ENCODE measurements at places on chromosomes 3 and 15. TPM values are rescaled to one million over a fixed set of nuclear protein-coding genes. Genes with fewer than 3 reads are reported as not detected.

- no peak for DNase-seq
Observed at GRCh38 chr3:156513619-156514018, 41.3 kb downstream of the SSR3 start.

TIGIT gene
- 1.8 TPM for polyA plus RNA-seq

TRPM1 gene
- polyA plus RNA-seq, result not detected

GRCh38 chr15:32723171-32723948, 5.6 kb downstream of the GREM1 start:
- DNase-seq, result peak; percentile 37

DNA sequence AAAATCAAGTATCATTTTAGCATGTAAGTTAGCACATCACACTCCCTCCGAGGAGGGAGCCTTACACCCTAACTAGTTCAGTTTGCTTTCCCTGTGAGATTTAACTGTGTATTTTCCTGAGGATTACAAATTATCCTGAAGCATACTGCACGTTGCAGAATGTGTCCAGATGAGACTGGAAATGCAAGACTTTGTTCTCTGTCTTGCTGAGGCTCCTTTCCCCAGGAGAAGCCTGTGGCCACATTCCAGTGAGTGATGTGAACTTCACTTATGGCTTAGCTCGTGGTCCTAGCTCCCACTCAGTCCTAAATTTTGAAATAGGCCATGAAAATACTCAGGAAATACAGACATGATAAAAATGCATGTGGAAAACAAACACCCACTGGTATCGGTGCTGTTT, 23.7 kb downstream of the PDZRN3 start:
- DNase-seq, result no peak

CYP1A2 gene
- polyA plus RNA-seq, result 0.05 TPM

- DNase-seq, result no peak
Observed at GRCh38 chr15:88864861-88865497, 30.4 kb downstream of the HAPLN3 start.

DNA sequence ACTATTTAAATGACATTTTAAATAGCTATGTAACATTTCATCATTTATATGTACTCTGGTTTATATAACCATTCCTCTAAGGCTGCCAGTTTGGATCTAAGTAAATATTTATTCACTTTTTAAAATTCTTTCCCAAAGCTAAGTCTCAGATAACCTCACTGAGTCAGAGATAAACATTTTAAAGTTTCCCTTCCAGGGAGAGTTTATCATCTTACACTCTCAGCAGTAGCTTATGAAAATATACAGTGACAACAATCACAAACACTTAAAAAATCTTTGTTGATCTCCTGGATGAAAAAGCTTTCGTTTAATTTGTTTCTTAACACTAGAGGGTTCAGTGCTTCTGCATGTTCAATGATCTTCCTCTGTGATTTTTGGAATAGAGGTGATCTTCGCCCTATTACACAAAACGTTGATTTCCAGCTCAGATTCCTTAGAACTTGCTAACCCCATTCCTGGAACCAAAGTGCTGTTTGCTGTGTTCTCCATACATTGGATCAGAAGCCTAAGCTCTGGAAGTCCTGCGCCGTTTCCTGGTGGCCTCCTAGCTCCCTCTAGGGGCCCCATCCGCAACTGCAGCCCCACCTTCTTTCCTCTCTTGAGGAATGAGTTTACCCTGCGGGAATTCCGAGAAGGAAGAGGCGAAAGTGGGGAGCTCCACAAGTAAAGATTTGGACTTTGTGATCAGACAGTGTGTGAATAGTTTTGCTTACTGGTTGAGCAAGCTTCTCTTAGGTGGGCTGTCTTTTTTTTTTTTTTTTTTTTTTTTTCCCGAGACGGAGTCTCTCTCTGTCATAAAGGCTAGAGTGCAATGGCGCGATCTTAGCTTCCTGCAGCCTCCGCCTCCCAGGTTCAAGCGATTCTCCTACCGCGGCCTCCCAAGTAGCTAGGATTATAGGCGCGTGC, 29.3 kb upstream of the SACM1L start:
- peak; percentile 20 for DNase-seq

GRCh38 chr15:98649472-98650416, 1.4 kb downstream of the IGF1R start:
- DNase-seq, result no peak

DNA sequence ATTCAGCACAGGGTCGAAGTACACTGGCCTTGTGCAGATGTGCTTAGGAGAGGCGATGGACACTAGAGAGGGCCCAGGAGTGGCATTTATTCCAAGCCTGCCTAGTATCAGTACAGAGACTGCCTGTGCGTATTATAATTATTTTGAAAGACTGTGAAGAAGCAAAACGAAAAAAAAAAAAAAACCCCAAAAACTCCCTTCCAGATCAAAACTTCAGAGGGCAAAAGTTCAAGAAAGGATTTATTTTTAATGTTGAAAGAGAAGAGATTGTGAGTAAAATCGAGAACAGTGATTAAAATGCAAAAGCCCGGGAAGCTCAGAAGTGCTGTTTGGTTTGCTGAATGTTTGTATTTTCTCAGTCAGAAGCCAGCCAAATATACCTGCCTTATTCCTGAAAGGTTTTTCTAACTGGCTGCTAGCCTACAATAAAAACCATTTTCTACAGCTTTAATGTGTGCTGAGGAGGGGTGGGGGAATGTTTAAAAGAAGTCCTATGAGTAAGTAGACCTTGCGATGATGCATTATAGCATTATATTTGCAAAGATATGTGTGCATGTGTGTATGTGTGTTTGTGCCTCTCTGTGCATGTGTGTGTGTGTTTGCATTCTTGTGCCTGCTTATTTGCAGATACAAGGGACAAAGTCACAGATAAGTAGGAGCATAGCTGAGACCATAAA, 19.3 kb upstream of the LZTFL1 start:
- DNase-seq, result peak; percentile 65

DNA sequence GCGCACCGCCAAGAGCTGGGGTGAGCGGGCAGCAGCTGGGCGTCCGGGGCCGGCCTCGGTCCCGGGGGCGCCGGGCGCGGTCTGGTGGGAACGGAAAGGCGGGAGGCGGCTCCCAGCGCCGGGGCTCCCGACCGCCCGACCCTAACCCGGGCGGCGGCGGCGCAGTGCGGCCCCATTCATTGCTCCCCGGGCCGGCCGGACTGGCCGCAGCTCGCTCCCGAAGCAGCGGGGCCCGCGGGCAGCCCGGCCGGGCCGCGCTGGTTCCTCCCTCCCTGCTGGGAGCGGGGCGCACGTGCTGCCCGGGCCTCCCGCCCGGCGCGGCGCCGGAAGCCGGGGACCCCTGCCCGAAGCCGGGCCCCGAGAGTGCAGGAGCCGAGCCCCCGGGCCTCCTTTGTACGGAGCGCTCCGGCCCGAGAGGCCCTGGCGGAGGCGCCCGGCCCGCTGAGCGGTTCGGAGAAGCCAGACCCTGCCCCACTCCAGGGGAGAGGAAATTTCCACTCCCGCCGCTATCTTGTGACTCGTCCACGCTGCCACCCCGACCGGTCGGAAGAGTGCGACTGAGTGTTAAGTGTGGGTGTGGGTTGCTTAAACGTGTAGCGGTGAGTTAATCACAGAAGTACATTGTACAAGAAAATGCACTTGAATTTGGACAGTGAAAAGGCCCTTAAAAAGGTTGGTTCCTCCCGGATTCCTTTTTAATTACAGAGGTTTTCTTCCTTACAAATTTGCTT, 613 bp downstream of the ATP1B3 start:
- no peak for DNase-seq

- no peak for DNase-seq
Observed at GRCh38 chr3:13047296-13048165, 25.7 kb downstream of the IQSEC1 start.

- no peak for DNase-seq
Observed at GRCh38 chr3:8530581-8530980, 29.0 kb downstream of the LMCD1 start.

GRCh38 chr15:63858881-63859280, 25.1 kb upstream of the HERC1 start:
- no peak for DNase-seq

DNA sequence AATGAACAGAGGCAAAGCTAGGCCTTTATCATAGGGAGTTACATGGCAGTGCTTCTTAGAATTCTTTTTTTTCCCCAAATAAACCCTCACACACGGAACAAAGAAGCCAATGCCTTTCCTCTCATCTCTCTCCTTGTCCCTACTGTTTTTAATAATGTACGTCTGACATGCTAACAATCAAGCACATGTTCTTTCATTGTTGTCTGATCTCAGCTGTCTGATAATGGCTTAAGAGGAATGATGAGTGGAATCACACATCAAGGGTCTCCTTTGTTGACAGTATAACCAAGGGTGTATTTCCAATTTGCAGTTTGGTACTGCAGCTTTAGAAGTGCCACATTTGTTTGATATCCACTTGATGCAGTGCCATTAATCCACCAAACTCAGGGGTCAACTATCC, 34.8 kb upstream of the EPHA3 start:
- DNase-seq, result no peak

ABTB1 gene
- 9.2 TPM for polyA plus RNA-seq
